ENCODE measurements at places on chromosomes 1 and 21.

DNA sequence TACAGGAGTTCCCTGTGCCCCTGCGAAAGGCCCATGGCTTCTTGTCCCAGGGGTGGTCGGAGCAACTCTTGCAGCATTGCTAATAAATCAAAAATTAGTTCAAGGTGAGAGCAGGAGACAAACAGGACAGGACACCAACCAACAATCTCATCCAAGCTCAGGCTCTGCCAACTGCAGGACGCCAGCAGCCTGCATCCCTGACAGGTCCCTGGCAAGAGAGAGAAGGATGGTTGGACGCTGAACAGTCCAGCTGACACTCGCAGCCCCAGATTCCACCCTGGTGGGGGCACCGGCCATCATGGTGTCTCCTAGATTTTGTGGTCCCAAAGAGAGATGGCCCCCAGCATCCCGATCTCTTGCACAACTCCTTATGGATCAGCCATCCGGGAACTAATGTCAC, 142.1 kb upstream of the VAMP3 start:
- DNase-seq = no peak

GRCh38 chr1:234779160-234779538, 169.2 kb upstream of the IRF2BP2 start:
- no peak for DNase-seq

DNA sequence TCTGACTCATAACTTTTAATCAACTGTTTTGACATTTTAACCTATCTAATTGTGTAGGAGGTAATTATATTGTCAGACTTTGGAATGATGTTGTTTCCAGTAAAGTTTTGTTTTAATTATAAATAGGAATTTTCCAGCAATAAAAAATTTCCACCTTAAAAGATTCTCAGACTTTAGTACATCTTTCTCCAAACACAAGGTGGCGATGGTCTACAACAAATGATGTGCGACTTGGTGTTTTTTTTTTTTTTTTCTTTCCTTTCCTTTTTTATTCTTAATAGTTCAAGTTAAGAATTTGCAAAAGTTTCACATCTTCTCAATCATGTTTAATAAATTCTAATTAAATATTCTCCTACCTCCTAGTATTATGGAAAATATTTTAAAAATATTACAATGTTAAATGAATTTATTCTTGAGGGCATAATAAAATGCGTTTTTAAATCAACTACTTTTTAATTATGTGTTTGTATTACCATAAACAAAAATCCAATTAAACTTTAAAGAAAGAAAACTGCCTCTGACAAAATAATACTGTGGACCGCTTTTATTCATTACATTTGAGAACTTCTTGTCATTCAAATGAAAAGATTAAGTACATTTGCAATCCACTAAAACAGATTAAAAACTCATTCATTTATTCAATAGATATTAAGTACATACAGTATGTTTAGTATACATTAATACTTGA, 4.4 kb upstream of the ADAMTS1 start:
- no peak for DNase-seq

GRCh38 chr1:47983691-47984090, 13.5 kb downstream of the TRABD2B start:
- no peak for DNase-seq

GRCh38 chr1:44524655-44525500, 119.8 kb downstream of the RNF220 start:
- DNase-seq = no peak

DNA sequence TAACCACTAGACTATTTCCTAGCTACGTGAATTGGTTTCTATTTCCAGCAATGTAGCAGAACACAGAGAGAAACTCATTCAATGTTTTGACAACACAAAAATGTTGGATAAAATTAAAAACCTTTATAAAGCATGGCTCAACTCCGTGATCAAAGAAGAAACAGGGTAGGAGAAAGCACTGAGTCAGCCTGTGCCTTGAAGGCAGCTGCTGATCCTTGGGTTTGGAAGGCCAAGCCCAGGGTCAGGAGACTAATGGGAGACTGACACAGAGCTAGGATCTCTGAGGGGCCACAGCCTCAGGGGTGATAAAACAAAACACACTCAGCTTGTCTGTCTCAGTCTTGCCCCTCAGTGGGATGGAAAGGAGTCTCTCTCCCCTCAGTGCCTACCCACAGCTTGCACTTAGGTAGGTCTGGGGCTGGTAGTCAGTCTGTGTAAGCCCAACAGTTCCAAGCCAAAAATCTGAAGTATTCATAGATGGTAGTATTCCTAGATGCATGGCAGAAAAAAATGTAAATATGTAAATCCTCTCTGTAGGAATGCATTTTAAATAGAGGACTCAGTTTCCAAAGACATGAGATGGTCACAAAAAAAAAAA, 53.3 kb downstream of the B3GALNT2 start:
- no peak for DNase-seq

DNA sequence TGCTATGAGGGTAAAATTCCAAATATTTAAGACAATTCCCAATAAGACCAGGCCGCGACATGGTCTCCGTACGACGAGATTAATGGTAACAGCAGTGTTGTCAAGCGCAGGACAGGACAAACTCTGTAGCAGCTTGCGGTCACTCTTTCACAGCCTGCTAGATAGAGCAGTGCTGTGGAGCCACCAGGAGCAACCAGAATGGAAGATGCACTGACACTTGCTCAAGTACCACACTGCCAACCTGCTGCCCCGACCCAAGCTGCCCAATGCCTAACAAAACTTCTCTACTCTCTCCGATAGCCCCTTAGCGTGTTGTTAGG, 636 bp downstream of the WARS2 start:
- DNase-seq = no peak

- DNase-seq = no peak
Measured at GRCh38 chr21:38905752-38906151, 100.0 kb downstream of the ETS2 start.

DNA sequence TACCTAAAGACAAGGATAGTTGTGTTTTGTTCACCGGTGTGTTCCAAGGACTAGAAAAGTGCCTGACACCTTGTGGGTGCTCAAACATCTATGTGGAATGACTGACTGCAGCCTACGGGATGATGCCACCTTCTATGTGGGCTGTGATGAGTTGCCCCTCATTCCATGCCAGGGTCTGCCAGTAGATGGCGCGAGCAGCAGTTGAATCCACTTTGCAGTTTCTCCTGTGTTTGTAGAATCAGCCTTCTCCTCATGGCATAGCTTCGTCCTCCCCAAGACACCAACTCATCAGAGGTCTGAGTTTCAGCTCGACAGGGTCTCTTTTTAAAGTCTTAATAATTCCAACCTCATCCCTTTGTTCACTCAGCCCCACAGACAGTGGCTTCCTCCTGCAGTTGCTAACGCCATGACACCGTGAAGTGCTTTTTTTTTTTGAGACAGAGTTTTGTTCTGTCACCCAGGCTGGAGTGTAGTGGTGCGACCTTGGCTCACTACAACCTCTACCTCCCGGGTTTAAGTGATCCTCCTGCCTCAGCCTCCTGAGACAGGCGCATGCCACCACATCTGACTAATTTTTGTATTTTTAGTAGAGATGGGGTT, 133.7 kb downstream of the CAPN8 start:
- DNase-seq = peak; percentile 59
